ENCODE measurements at places on chromosomes 1 and 21.

DNA sequence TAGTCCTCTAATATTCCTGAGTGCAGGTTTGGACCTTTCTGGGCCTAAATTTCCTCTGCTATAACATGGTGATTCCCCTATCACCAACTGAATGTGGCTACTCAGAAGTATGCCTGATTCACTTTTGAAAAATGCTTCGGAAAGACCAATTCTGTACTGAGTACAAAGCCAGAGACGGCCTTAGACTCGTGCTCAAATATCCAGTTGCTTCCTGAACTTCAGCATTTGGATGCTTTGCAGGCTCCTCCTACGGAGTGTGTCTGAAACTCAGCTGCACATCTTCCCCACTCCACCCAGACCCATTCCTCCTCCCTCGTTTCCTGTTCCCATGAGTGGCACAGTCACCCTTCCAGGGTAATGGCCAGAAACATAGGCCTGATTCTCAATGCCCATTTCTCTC, 98.4 kb upstream of the GADD45A start:
- no peak for DNase-seq

DNA sequence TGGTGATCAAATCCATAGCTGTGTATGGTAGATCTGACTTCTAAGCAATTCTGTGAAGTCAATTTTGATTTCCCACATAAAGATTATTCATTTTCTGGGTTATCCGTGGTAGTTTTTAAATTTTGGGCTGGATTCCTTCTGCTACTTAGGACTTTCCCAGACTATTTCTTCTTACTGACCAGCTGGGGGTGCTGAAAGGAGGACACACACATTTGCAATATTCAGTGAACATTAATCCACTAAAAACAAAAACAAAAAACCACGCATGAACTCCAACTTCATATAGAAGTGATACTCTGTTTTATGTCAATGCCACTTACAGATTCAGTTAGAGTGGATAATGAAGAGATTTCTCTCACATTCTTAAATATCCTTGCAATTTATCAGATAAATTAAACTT, 105.4 kb downstream of the KCTD3 start:
- no peak for DNase-seq

GRCh38 chr1:85195703-85196102, 5.1 kb downstream of the SYDE2 start:
- DNase-seq = no peak

DNA sequence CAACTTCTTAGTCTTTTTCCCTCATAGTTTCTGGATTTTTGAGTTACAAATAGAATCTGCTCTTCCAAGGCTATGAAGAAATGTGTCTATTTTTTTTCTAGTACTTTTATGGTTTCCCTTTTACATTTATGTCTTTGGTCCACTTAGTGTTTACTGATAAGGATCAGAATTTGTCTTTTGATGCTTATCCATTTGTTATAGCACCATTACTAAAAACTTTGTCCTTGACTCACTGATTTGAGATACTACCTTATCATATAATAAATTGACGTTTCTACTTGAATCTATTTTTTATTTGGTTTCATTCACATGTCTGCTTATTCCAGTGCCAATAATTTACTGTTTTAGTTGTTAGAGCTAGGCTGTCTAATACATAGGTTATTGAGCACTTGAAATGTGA, 161.1 kb upstream of the DPYD start:
- no peak for DNase-seq

GRCh38 chr1:56526571-56527174, 52.7 kb downstream of the PLPP3 start:
- DNase-seq = no peak

- DNase-seq = no peak
Measured at GRCh38 chr1:78275906-78276685, 214.7 kb upstream of the PTGFR start.

DNA sequence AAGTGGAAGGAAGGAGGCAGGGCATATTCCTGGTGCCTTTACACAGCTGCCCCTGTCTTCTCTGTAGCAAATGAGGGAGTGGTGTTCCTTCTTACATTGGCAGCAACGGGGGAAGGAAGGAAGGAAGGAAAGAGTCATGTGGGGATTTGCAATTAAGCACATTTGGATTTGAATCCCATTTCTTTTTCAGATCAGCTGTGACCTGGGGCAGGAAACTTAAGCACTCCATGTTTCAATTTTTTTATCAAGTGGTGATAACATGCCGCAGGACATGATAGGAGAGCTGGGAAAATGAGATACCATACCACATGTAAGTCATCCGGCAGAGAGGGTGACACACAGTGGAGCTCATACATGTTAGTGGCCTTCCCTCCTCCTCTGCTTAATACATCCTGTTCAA, 186.8 kb downstream of the APP start:
- DNase-seq = no peak

- no peak for DNase-seq
Measured at GRCh38 chr1:207830788-207831187, 78.9 kb downstream of the CD46 start.

GRCh38 chr1:12662556-12662955, 18.7 kb downstream of the AADACL4 start:
- DNase-seq = no peak
